Upper lobe of right lung (tissue), 1 donor: ENCODE measurements at places on chromosomes 6 and 20. TPM values are rescaled to one million over a fixed set of nuclear protein-coding genes. Genes with fewer than 3 reads are reported as not detected.
A peak's percentile ranks its signal among the peaks of the same experiment; 100 is the strongest.

TFAP2C gene
- 5.2 TPM for total RNA-seq

CRISP1 gene
- total RNA-seq: not detected

CPNE5 gene
- 2.3 TPM for total RNA-seq

FLOT1 gene
- 175 TPM for total RNA-seq

CALHM6 gene
- 3.6 TPM for total RNA-seq

PTCHD4 gene
- total RNA-seq: 4.1 TPM

SUMO4 gene
- total RNA-seq: 2.5 TPM

PDSS2 gene
- 16.2 TPM for total RNA-seq

- no peak for DNase-seq
Observed at GRCh38 chr6:157376241-157376640, 4.7 kb upstream of the ZDHHC14 start.

DNA sequence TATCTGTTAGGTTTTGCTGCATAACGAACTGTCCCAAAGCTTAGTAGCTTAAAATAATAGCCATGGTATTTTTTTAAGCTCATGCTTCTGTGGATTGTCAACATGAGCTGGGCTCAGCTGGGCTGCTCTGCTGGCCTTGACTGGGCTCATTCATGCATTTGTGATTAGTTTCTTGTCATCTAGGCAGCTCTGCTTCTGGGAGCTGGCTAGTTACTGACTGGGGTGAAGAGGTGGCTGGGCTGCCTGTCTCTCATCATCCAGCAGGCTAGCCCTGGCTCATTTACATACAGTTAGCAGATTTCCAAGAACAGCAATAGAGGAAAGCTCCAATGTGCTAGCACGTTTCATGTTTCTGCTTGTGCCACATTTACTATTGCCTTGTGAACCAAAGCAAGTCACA lies 165.1 kb upstream of the PCSK2 start:
- DNase-seq: no peak

- peak; percentile 74 for DNase-seq
Observed at GRCh38 chr6:152983637-152984512, 1.0 kb upstream of the FBXO5 start.

DNA sequence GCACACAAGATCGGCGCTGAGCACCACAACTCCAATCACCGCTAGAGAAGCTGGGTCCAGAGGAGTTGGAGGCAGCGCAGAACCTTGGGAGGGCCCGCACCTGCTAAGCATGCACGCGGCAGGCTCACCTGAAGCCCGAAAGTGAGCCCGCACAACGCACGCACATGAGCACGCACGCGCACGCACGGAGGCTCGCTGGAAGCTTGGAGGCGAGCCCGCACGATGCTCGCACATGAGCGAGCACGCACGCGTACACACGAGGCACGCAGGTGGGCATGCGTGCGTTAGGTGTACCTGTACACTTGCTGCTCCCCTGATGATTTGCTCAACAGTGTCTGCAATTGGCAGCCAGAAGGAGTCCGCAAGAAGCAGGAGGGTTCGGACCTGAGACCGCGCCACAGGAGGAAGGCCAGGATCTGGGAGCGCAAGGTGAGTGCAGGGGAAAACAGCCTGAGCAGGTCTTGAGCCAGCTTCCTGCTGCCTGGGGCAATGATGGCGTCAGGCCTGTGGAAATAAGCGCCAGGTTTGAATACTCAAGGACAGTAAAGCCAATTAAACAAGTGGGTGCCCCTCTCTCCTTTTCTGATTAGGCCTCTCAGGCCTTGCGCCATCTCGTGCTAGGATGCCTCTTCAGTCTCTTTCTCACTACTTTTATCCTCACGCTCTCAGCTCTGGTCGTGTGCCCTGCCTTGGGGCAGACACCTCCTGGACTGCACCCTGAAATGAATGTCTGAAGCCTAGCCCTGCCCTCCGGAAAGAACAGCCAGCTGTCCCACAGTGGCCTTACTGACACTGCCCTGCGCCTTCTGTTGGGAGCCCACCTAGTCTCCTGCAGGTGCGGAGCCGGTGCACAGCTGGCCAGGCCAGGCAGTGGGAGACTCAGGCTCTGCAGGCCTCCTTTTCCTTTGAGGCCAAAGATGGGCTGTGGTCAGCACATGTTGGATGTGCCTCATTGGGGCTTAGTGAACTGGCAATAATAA lies 340.4 kb downstream of the CDC5L start:
- no peak for DNase-seq

DNA sequence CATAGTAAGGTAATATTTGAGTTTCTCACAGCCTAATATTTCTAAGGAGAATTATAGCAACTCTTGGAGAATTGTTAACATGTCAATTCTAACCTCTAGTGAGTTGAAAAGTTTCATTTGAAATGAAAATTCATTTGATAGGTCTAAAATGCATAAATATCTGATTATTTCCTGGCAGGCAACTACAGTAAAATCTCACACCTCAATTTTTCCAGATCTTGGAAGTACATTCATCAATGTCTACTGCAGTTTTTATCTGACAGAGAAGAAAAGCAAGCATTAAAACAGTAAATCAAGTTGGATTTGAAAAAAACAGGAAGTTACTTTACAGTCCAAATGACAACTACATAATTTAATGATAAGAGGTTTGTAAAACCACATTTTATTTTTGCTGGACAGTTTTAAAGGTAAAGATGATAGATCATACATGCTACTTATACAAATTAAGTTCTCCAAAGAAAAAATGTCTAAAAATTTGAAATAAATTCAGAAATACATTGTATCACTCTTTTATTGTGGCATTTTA lies 631.3 kb downstream of the EYS start:
- DNase-seq: no peak

GRCh38 chr6:124962639-124963415 lies 590 bp downstream of the RNF217 start:
- peak; percentile 79 for DNase-seq
